Lung microvascular endothelial cell (primary cell): ENCODE measurements at places on chromosomes 6 and 20. TPM values are rescaled to one million over a fixed set of nuclear protein-coding genes. Genes with fewer than 3 reads are reported as not detected.

DNA sequence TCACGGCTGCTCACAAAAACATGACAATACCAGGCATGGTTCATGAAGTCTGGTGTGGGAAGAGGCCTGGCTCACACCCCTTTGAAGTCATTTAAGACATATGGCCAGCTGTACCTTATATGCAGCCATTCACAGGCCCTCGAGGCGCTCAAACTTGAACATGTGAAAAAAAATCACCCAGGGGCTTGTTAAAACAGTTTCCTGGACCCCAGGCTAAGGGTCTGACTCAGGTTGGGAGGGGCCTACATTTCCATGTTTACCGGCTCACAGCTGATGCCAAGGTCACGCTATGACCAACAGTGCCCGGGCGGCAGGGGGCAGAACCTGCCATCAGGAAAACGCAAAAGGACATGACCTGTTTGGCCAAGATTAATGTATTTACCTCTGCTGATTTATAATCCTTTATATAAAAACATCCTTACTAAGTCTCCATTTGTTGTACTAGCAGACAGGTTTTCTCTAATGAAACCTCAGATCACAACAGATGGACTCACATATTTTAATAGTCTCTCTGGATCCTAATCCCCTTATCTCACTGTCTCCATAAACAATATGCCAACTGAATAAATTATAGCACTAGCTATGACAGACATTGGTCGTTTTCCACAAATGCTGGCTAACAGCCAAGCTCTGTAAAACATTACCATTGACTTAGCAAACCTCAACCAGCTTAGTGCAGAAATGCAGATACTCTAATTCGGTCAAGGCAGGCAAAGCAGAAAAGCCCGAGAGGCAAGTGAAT, 19.9 kb downstream of the EZR start:
- peak; percentile 88 for DNase-seq

DNA sequence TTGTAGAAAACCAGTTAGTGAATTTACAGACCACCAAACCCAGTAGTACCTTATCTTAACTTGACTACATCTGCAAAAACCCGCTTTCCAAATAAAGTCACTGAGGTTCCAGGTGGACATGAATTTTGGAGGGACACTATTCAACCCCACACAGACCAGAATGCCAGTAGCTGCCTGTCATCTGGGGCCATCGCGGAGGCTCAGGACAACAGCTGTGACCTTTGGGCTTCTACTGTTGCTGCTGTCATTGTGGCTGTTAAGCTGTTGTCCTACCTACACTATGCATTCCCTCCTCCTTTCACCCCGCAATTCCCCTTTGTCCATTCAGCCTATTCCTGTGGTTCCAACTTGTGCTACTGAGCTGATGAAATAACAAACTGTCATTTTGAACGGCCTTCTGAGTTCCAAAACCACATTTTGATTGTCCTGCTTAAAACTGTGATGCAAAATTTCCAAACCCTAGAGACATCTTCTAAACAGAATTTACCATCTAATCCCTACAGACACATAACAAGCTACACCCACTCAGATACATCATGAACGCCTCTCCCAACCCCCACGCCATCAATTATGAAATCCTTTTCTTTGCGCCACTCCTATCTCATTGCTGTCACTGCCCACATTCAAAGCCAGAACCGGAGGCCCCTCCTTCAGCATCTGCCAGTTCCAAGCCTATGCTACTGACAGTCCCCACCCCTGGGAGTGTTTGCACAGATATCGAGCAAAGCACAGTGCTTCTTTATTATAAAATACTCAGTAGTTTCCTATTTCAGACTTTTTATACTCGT, 125.0 kb downstream of the C6orf118 start:
- no peak for DNase-seq

DNA sequence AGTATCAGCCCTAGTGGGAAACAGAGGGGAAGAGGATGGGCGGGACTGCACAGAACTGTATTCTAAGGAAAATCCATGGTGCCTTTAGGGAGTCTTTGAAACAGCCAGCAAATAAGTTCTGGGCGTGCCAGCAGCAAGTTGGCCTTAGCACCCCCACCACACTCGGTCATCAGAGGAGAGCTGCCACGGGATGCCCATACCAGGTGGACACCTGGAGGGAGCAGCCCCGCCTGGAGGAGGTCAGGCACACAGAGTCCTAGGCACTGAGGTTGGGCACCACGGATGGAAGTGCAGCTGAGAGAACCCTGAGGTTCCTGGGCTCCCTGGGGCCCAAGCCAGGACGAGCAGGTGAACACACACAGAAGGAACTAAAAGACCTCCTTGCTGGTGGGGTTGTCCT, 180.8 kb upstream of the PROKR2 start:
- DNase-seq: no peak

GRCh38 chr6:97177905-97178304, 105.1 kb downstream of the MMS22L start:
- no peak for DNase-seq

DNA sequence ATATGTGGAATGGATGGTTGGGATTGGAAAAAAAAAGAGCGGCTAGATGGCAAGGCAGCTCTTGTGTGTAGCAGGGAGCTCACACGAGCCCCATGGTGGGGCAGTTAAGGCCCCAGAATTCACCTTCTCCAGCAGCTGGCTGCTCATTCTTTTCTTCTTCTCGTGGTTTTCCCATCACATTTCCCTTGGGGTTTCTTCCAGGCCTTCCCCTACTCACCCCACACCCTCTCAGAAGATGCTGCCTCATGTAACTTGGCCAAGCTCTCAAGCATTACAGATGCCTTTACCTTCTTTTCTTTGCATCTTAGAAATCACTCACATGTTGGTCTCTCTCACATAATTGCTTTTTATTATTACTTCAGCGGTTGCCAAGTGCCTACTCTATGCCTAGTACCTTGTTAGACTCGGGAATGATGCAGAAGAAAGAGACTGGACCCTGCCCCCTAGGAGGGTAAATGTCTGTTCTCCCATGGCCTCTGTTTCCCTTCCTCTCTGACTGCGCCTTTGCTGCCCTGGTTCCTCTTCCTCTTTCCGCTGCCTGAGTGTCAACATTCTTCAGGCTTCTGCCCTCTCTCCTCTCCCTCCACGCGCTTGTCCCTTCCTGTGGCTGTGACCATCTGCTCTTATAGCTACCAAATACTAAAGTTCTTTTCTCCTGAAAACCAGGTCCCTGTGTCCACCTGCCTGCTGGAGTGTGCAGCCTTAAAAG, 28.6 kb downstream of the PPARD start:
- DNase-seq: no peak

- DNase-seq: no peak
Observed at GRCh38 chr6:44123544-44123943, 3.7 kb downstream of the MRPL14 start.

- no peak for DNase-seq
Observed at GRCh38 chr20:49356676-49357075, 78.8 kb upstream of the ZNFX1 start.

GRCh38 chr20:20829681-20830080, 117.2 kb upstream of the RALGAPA2 start:
- no peak for DNase-seq

GRCh38 chr6:85594197-85594930, 706 bp upstream of the SNX14 start:
- no peak for DNase-seq

- no peak for DNase-seq
Observed at GRCh38 chr6:162697872-162698403, 29.6 kb downstream of the PRKN start.

- DNase-seq: no peak
Observed at GRCh38 chr20:24138196-24138857, 149.7 kb upstream of the GGTLC1 start.

GRCh38 chr6:155254139-155254538, 9.7 kb upstream of the CLDN20 start:
- no peak for DNase-seq

DNA sequence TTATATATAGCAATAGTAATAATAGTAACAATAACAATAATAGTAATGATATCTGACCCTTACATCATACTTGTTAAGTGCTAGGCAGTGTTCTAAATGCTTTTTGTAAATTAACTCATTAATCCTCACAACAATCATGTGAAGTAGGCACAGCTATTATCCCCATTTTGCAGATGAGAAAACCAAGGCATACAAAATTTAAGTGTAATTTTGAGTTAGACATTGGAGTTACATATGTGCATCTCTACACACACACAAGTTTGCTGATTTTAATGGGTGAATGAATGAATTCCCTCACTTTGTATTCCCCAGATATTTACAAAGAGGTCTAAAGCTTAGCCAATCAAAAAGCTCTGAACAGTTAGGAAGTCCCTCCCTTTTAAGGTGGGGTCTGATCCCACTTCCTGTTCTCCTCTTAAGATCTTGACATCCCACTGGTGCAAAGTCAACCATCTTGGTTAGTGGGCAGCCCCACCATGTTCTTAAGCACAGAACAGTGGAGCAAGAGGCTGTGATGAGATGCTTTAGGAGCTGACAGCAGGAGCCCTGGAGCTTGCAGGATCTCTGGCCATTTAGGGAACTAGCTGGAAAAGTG, 85.3 kb upstream of the FOXP4 start:
- DNase-seq: no peak

- no peak for DNase-seq
Observed at GRCh38 chr6:26476896-26477295, 19.1 kb downstream of the BTN2A1 start.

- no peak for DNase-seq
Observed at GRCh38 chr6:166592821-166593220, 6.3 kb upstream of the RAMACL start.

DNA sequence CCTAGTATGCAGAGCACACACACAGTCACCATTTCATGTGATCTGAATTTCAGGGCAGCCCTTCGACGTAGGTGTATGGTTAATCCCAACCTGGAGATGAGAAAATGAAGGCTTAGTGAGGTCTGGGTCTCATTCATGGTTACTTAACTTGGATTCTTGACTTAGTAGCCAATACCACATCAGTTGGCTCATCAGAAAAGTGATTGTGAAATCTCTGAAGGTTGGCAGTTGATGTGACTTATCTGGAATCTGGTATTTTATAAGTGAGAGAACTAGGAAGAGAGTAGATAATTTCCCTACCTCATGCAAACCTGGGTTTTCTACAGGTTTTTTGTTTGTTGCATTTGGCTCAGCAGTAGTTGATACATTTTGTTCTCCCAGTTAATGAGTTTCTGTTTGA, 123.7 kb downstream of the CCDC170 start:
- DNase-seq: no peak

DNA sequence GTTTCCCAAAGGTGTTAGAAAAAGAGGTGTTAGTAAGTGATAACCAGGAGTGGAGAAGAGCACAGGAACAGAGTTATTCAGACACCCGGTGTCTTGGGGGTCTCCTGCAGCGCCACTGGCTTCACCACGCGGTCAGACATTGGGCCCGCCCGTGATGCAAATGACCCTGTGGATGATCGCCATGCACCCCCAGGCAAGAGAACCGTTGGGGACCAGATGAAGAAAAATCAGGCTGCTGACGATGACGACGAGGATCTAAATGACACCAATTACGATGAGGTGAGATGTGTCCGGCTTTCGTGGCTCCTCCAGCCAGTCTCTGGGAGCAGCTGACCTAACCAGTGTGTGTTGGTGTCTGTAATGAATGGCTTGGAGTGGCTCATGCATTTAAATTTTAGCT, 2.0 kb downstream of the PRPF6 start:
- DNase-seq: no peak

DNA sequence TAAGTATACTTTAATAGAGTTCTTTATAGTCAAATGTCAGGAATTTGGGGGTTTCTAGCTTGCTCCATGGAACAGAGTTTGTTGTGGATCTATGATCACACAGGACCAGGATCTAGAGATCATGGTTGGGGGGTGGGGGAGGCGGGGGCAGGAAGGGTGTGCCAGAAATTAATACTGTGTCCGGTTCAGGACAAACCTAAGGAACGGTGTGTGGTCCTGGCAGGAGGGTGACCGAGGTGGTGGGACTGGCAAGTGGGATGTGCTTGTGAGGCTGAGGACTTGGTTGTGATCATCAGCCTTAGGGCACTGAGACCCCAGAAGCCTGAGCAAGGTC, 27.9 kb downstream of the GSTA3 start:
- no peak for DNase-seq

DNA sequence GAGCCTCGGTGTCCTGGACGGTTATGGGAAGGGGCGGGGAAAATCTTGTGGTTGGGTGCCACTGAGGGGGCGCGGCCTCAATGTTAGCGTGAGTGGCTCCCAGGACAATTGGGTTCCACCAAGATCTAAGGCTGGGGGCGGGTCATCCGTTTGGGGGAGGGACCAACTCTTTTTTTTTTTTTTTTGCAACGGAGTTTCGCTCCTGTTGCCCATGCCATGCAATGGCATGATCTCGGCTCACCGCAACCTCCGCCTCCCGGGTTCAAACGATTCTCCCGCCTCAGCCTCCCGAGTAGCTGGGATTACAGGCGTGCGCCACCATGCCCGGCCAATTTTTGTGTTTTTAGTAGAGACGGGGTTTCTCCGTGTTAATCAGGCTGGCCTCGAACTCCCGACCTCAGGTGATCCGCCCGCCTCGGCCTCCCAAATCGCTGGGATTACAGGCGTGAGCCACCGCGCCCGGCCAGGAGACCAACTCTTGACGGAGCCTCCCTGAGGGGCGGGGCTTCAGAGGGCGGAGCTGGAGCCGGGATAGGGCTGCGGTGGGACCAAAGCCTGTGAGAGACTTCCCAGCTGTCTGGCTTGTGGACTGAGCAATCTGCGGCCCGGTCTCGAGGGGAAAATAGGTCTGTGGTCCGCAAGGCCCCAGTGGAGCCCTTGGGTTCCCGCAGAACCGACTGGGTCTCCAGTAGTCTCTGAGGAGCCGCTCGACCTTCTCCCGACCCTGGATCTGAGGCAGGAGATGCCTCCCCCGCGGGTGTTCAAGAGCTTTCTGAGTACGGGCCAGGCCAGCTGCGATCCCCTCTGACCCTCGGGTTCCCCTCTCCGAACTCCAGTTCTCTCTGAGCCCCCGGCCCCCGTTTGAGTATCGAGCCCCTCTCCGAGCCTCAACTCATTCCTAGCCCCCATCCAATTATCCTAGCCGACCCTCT, 1.1 kb downstream of the SPAG4 start:
- DNase-seq: peak; percentile 85

DNA sequence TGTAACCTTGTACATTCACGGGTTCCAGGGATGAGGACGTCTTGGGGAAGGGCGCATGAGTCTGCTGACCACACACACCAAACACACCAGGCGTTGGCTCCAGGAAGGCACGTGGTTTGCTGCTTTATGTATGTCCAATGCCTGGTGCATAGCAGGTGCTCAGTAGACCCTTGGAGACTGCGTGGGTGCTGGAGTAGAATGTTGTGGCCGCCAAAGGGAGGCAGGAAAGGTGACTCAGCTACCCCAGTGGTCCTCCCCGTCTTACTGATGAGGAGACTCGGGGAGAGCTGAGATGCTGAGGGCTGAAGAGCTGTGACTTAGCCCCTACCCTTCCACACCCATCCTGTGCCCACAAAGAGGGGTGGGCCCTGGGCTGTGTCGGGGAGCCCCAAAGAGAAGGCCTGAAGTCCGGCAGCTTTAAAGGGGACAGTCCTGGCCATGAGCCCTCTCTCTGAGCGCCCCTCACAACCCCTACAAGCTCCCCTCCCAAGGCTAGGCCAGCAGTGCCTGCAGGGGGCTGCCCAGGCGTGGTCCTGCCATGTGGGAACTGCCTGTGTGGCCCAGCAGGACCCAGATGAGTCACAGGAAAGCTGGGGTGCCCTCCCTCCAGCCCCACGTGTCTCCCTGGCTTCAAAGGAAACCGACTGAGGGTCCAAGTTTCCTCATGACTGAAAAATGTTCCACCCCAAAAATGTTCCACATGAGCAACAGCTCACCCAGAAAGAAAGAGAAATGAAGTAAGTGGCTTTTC, 28.0 kb upstream of the PTGIS start:
- peak; percentile 69 for DNase-seq

ZBTB2 gene
- total RNA-seq: 4.8 and 6.0 TPM in 2 replicates

PTCHD4 gene
- 5.0 and 12.4 TPM in 2 replicates for total RNA-seq

ULBP3 gene
- 2.4 and 4.8 TPM in 2 replicates for total RNA-seq

LAMA2 gene
- 0.20 and 0.22 TPM in 2 replicates for total RNA-seq

BTNL2 gene
- not detected in 2 replicates for total RNA-seq

PPDPF gene
- 16.3 and 21.2 TPM in 2 replicates for total RNA-seq

ABCF1 gene
- total RNA-seq: 24.6 and 41.9 TPM in 2 replicates

DEFB124 gene
- not detected in 2 replicates for total RNA-seq
